ENCODE measurements at places on chromosomes 5 and 9.

GRCh38 chr9:7906783-7907550 is 107.4 kb upstream of the DMAC1 start:
- no peak for DNase-seq

- no peak for DNase-seq
Measured at GRCh38 chr5:73917891-73918290, 291.9 kb downstream of the ARHGEF28 start.

DNA sequence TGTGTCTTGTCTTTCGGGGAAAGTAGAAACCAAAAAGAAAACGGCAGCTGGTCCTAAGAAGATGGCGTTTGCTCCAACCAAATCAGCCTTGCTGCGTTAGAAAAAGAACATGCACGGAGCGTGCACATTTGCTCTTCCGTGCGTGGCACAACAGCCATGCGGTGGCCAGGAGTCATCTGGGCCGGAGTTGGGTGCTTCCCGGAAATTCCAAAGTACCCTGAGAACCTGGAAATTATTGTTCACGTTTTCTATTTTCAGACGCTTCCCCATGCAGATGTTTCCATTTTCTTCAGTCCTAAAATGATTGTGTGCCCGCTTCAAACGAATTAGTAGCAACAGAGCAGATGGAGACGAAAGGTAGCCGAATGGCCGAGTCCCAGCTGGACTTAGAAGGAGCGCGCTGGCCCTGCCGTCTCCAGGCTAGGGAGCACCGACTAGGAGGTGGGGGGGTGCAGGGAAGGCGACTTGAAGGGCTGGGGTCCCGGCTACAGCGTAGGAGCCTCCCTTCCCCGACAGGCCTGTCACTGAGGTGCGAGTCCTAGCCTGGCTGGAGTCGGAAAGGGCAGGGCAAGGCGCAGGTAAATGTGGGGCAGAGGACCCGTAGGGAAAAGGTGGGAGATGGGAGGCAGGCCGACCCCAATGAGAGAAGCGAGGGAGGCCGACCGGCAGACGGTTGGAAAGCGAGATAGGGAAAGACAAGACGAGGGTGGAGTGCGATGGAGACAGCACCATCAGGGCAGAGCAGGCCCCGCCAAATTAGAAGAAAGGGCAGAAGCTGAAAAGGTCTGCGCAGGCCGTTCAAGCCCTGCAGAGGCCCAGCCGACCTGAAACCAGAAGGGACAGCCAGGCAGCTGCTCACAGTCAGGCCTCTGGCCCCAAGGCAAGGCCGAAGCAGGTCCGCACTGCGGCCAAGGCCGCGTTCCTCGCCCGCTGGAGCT is 1.4 kb downstream of the BARX1 start:
- DNase-seq: no peak

DNA sequence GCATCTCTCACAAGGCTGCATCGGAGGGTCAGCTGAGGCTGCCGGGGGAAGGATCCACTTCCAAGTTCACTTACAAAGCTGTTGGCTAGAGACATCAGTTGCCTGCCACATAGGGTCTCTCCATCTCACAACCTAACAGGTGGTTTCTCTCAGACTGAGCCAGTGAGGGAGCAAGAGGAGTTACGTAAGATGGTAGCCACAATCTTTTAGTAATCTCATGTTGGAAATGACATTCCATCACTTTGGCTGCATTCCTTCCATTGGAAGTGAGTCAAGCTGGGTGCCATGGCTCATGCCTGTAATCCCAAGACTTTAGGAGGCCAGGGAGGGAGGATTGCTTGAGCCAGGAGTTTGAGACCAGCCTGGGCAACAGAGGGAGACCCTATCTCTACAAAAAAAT is 7.4 kb upstream of the GRK6 start:
- no peak for DNase-seq

DNA sequence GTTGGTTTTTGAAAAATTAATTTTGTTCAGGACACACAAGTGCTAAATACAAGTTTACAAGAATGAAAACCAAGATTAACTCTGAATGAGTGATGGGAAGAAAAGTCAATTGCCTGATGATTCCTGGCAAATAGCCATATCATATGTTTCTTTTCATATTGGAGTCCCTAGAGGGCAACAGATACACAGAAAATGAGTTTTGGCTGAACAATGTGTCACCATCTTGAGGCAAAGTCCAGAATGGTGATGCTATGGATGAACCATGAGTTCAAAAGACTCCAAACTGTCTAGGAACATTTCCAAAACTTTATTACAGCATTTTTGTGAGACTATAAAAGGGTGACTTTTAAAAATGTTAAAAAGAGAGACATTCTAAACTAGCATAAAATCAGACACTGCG is 382.9 kb downstream of the TMEM161B start:
- no peak for DNase-seq

GRCh38 chr5:147882586-147883313 is 4.2 kb downstream of the SCGB3A2 start:
- no peak for DNase-seq

- DNase-seq: no peak
Measured at GRCh38 chr5:111857623-111858022, 100.6 kb upstream of the NREP start.
